Activated CD4-positive, alpha-beta memory T cell treated with anti-CD3 and anti-CD28 coated beads, Interleukin-2, amount 10 ng/mL, durations not matched to agents 7 days and 5 days (primary cell): ENCODE measurements at places on chromosomes 5 and 9.

DNA sequence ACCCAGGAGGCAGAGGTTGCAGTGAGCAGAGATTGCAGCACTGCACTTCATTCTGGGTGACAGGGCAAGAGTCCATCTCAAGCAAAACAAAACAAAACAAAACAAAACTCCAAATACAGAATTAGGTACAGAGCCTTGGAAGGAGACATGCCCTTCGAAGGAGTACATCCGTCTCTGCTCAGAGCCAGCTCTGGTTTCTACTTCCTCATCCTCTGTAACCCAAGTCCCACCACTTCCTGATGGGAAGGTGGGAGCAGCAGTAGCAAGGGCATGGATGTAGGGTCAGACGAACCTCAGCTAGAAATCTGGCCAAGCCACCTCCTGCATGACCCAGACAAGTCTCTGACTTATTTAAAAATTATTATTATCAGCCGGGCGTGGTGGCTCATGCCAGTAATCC is 16.5 kb upstream of the STXBP1 start:
- peaks cover 3% of the 10 kb centered on the region for H3K36me3 ChIP-seq
- no peak overlapping the region for H3K4me3 ChIP-seq
- H3K27ac ChIP-seq, result no peak overlapping the region
- H3K27me3 ChIP-seq, result no peaks in the 10 kb centered on the region
- no peaks in the 10 kb centered on the region for H3K4me1 ChIP-seq

DNA sequence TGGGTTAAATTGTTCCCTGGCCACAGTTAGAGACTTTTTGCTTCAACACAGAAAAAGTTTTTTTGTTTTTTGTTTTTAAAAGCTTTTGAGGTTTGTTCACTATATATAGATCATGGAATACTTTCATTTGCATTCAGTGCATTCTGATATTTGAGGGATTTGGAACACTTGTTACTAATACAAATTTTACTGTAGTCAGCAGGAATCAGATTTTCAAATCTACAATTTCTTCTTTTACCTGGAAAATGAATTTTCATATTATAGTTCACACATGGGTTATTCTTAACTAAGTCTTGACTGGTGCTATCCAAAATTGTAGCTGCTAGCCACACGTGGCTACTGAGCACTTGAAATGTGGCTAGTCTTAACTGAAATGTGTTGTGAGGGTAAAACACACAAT is 142.0 kb downstream of the RMI1 start:
- peaks cover 14% of the 10 kb centered on the region for H3K27me3 ChIP-seq
- no peak overlapping the region for H3K4me3 ChIP-seq
- no peaks in the 10 kb centered on the region for H3K36me3 ChIP-seq
- peaks cover 2% of the 10 kb centered on the region for H3K4me1 ChIP-seq
- DNase-seq, result no peak
- no peak overlapping the region for H3K27ac ChIP-seq

GRCh38 chr5:573976-574375 is 38.2 kb upstream of the CEP72 start:
- H3K27me3 ChIP-seq, result peaks cover 12% of the 10 kb centered on the region
- no peaks in the 10 kb centered on the region for H3K36me3 ChIP-seq
- H3K4me1 ChIP-seq, result no peaks in the 10 kb centered on the region
- no peak overlapping the region for H3K27ac ChIP-seq
- no peak for DNase-seq

DNA sequence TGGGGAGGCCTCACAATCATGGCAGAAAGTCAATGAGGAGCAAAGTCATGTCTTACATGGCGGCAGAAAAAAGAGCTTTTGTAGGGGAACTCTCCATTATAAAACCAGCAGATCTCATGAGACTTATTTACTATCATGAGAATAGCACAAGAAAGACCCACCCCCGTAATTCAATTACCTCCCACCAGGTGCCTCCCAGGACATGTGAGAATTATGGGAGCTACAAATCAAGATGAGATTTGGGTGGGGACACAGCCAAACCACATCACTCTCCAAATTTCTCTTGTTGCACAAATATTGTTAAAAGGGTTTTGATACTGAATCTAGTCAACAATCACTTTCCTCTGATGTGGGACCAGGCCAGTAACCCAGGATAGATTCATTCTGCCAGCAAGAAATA is 1176.1 kb downstream of the CDH9 start:
- no peak overlapping the region for H3K4me3 ChIP-seq
- no peaks in the 10 kb centered on the region for H3K27me3 ChIP-seq
- H3K27ac ChIP-seq, result no peak overlapping the region
- H3K4me1 ChIP-seq, result no peaks in the 10 kb centered on the region

GRCh38 chr9:109454041-109454440 is 44.1 kb downstream of the PTPN3 start:
- no peaks in the 10 kb centered on the region for H3K36me3 ChIP-seq
- H3K27ac ChIP-seq, result no peak overlapping the region
- no peak for DNase-seq
- H3K4me3 ChIP-seq, result no peak overlapping the region
- peaks cover 37% of the 10 kb centered on the region for H3K27me3 ChIP-seq
